ENCODE measurements at places on chromosomes 7 and 10.

- DNase-seq, result no peak
Measured at GRCh38 chr10:3693022-3693697, 91.8 kb downstream of the KLF6 start.

GRCh38 chr7:5532536-5533335, 109.1 kb upstream of the TNRC18 start:
- DNase-seq, result no peak

GRCh38 chr10:97427571-97428179, 1.7 kb downstream of the PGAM1 start:
- no peak for DNase-seq

- no peak for DNase-seq
Measured at GRCh38 chr7:47772492-47772891, 175.8 kb downstream of the PKD1L1 start.

- DNase-seq, result no peak
Measured at GRCh38 chr10:89115876-89116627, 91.1 kb downstream of the CH25H start.

DNA sequence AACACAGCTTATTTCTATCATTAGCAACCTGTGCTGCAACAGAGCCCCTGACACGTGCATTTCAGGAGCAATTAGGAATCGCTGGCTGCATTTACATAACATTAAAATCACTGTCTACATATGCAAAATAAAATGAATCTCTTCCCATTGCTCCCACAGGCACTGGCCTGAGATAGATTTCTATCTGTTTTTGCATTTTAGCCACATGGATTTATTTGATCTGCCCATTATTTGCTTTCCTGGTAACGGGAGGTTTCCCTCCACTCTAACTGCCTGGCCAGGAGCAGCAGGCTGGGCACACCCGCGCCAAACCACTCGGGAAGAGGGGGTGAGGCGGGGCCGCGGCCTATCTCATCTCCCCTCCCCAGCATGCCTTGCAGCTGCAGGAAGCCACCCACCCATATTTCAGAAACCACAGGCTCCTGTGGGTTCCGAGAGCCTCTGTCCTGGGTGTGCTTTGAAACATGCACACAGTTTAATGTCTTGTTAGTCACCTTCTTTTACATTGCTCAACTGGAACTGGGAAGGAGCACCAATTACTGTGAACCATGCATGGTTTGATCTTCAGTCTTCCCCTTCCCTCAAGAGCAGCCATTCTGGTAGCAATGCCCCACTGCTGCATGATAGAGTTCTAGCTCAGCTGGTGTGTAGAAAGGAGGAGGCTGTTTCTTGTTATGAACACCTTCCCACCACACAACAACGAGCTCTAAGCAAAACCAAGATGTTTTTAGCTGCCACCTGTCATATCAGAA, 37.7 kb upstream of the IKZF1 start:
- no peak for DNase-seq

GRCh38 chr10:118965096-118965495, 64.4 kb upstream of the NANOS1 start:
- no peak for DNase-seq

GRCh38 chr7:70568674-70569334, 563.1 kb upstream of the GALNT17 start:
- no peak for DNase-seq

DNA sequence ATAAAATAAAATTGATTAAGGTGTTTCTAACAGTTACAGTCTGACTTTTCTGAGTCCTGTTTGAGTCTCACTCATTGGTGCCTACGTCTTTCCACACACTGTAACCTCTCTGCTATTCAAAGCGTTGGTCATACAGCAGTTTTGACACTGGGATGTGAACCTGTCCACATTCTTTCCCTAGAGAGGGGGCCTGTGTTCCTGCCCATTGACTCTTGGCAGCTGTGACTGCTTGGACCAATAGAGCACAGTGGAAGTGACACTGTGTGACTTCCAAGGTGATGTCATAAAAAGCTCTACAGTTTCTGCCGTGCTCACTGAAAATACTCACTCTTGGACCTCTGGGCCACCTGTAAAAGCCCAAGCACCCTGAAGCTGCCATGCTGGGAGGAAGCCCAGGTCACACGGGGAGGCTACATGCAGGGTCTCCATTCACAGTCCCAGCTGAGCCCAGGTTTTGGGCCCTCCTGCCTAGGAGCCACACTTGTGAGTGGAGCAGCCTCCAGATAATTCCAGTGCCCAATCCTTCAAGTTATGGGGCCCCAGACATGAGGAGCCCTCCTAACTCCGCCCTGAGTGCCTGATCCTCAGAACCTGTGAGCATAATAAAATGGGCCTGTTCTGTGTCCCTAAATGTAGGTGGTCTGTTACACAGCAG, 704 bp upstream of the ANTXRL start:
- no peak for DNase-seq

- DNase-seq, result no peak
Measured at GRCh38 chr7:142125256-142125955, 13.9 kb downstream of the MGAM2 start.

GRCh38 chr7:112926018-112926417, 135.8 kb upstream of the TMEM168 start:
- no peak for DNase-seq

GRCh38 chr7:9204571-9204970, 771.2 kb downstream of the NXPH1 start:
- no peak for DNase-seq

DNA sequence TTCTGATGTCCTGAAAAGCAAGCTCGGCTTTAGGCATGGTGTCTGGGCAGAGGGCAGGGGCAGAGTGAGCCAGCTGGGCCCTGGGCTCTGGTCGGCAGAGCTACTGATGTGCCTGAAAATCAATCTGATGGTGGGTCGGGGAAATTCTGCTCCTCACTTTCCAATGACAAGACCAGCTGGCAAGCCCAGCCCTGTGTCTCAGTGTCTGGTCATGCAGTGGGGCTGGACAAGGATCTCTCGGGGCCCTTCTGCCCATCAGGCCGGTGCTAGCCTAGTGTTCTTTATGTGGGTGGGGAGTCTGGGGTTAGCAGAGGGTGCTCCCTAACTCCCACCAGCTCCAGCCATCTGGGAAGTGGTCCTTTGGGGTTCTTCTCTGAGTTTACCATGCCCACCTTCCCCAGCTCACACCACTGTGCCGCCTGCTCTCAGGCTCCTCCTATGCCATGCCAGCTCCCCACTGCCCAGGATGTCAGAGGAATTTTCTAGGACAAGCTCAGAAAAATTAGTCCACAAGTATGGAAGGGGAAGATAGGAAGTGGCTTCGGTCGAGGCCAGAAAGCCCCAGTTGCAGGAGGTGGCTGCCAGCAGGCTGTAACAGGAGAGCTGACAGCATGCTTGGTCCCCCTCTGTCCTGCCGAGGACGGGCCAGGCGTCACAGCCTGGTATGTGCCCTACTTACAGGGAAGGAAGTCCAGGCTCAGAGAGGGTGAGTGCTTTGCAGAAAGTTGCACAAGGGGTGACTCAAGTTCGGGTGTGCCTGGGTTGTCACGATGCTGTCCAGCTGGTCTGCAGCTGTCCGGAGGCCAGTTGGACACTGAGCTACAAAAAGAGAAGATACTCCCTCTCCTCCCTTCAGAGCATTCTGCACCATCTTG, 135.2 kb downstream of the ADCY1 start:
- DNase-seq, result no peak

- DNase-seq, result no peak
Measured at GRCh38 chr7:7422641-7423040, 113.0 kb downstream of the COL28A1 start.

DNA sequence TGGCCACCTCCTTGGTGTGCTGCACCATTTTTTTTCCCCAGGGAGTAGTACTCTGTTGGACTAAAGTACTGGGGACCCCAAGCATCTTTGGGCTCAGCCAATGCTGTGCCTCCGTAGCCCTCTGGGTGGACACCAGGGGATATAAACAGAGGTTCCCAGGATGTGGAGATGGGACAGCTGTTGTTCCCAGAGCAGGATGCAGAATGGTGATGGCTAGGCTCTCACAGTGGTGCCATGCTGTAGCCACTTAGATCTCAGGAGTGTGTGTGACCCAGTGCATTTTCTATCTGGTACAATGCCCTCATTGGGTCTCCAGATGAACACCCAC, 50.9 kb upstream of the SCIN start:
- no peak for DNase-seq

GRCh38 chr7:101465576-101466196, 103.0 kb downstream of the COL26A1 start:
- no peak for DNase-seq

GRCh38 chr7:135499818-135500217, 10.1 kb downstream of the CNOT4 start:
- no peak for DNase-seq

GRCh38 chr7:7327423-7327822, 145.1 kb downstream of the C1GALT1 start:
- no peak for DNase-seq

DNA sequence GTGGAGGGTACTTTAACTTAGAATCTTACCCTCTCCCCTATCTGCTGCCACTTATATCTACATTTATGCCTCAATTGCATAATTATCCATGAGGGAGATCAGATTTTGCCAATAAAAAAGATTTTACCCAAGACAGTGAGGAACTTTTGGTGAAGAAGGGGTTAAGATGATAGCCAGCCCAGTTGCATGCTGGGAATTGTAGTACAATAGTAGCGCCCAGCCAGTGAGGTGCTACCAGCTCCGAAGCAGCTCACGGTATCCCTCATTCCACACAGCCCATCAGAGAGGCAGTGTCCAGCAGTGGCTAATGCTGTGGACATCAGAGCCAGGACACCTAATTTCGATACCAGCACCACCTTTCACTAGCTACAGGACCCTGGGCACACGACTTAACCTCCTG, 5.9 kb upstream of the LGI1 start:
- no peak for DNase-seq

DNA sequence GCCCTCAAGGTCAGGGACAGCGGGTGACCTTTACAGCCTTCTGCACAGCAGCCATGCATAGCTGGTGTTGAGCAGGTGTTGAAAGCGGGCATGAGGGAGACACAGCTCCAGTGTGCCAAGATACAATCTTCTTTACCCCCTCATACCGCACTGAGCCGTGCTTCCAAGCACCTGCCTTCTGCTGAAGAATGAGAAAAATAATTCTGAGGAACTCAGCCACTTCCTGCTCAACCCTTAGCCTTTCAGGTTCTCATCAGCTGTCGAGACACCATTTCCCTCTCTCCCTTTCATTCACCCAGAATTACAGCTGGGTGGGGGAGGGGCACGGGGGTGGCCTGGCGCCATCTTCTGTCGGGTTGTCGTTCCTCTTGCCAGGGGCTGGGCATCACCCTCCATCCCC, 58.6 kb downstream of the COL13A1 start:
- no peak for DNase-seq

- no peak for DNase-seq
Measured at GRCh38 chr10:102175415-102175814, 23.2 kb downstream of the NOLC1 start.

GRCh38 chr10:3960496-3960895, 175.5 kb upstream of the KLF6 start:
- no peak for DNase-seq

GRCh38 chr10:71911296-71911953, 52.8 kb upstream of the CHST3 start:
- DNase-seq, result no peak

GRCh38 chr10:110208614-110209453, 1.4 kb downstream of the MXI1 start:
- DNase-seq, result no peak

DNA sequence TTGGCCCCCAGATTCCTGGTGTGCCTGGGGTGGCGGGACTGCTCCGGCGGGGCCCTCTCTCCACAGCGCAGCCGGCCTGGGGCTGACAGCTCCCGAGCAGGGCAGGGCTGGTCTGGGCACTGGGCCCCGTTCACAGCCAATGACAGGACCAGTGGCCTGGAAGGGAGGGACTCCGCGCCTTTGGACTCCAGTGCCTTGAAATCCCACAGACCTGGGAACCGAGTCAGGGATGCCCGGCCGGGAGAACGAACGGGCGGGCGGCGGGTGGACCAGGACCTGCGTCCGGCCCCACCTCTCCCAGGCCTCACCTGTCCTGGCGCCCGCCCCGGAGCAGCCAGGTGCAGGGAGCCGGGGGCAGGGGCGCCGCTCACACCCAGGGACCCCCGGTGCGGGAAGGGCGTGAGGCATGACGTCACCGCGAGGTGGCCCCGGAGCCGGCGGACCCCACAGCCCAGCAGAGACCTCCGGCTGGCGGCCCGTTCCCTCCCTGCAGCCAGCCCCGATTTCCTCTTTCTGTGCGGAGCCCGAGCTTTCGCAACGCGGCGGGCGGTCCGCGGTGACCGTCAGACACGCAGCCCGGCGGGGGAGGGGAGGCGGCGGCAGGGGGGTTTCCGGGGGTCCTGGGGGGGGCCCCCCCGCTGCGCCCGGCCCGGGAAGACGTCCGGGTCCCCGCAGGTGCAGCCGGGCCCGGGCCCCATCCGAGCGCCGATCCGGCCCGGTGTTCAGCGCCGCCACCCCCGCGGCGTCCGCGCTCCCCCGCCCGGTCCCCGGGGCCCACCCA, 743 bp downstream of the ADAP1 start:
- DNase-seq, result no peak

Data from smooth muscle cell of the brain vasculature (primary cell).